Putamen (tissue), 1 donor: ENCODE measurements at places on chromosomes 11 and 22.

DNA sequence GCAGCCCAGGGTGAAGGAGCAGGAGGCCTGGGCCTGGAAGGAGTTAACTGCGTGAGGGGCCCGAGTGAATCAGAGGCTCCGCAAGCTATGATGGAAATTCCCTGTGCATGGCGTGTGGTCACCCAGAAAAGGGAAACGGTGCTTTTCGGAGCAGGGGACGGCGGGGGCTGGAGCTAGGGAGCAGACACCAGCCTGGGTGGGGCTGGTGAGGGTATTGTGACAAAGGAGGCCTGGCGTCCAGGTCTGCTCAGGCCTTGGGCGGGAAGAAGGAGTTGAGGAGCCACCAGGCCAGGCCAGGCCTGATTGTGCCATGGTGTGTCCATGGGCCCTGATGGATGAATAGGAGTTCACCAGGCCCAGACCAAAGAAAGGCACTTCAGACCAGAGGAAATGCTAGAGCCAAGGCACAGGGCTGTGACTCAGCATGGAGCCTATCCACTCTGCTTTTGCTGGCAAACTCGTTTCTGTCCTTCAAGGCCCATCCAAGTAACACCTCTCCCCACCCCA, 12.8 kb upstream of the SPI1 start:
- no peak for DNase-seq

GRCh38 chr11:45805305-45806071, 539 bp downstream of the SLC35C1 start:
- DNase-seq: no peak

GRCh38 chr22:20840646-20841371, 17.8 kb downstream of the PI4KA start:
- DNase-seq: no peak

- no peak for DNase-seq
Measured at GRCh38 chr11:126585388-126585773, 229.9 kb downstream of the ST3GAL4 start.

- DNase-seq: peak; percentile 22
Measured at GRCh38 chr11:20443596-20443995, 56.1 kb downstream of the PRMT3 start.

- DNase-seq: no peak
Measured at GRCh38 chr22:48800036-48800885, 1027.4 kb downstream of the BRD1 start.

DNA sequence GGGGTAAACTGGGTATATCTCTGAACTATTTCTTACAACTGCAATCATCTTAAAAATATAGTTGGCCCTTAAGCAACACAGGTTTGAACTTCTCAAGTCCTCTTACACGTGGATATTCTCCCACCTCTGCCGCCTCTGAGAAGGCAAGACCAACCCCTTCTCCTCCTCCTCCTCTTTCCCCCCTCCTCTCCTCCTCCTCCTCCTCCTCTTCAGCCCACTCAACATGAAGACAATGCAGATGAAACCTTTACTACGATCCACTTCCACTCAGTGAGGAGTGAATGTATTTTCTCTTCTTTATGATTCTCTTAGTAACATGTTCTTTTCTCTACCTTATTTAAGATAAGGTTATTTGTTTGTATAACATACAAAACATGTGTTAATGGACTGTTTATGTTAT, 20.0 kb downstream of the SHANK2 start:
- no peak for DNase-seq

GRCh38 chr11:19728436-19728835, 15.8 kb downstream of the NAV2 start:
- DNase-seq: no peak
